DMS 273 treated with DMSO at 0.1 percent for 48 hours (cell line): ENCODE measurements at places on chromosomes 12 and 14.

DNA sequence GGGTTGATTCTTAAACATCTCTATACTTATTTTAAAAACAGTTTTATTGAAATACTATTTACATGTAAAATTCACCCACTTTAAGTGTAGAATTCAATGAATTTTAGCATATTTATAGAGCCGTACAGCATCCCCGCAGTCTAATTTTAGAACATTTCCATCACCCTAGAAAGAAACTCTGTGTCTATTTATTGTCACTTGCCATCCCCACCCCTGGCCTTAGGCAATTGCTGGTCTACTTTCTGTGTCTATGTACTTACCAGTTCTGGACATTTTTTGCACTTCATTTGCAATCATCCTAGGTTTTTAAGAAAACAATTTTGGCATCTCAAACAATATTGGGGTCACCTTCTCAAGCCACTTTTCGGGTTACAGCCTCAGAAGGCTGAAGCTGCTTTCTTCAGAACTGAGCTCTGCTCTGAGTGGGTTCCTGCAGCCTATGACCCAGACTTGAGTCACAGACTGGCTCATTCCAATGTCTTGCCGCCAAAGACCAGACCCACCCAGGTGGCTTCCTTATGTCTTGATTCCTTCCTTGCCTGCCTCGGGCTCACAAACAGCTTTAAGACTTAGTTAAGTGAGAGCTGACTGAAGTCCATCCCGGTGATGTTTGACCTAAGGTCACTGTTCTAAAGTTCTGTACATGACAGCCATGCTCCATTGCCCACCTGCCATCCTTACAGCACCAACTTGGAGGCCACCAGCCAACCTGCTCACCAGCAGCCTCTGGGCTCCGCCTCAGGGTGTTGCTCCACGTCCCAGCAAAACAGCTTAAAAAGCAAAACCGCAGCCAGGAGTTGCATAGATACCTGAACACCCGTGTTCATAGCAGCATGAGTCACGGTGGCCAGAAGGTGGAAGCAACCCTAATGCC, 131.5 kb downstream of the CHST11 start:
- no peak for DNase-seq

DNA sequence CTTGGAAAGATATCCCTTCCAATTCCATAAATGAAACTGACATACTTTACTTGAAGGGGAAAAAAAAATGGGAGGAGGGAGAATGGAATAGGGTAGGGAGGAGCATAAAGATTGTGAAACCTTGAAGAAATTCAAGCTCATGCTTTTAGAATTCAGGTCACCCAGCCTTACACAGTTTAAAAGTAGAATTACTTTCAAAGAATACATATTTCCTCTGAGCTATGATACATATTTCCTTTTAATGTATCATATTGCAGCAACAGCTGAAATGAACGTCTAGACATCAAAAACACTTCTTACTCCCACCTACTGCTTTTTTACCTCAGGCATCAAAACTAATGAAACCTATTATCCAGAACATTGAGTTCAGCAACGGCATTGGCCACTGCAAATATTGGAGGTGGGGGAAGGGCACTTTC, 156.0 kb downstream of the MED13L start:
- no peak for DNase-seq

- no peak for DNase-seq
These were observed 35.7 kb downstream of the MRPL42 start for GRCh38 chr12:93502802-93503623.

- no peak for DNase-seq
These were observed 41.2 kb downstream of the NKX2-1 start for GRCh38 chr14:36478782-36479181.

DNA sequence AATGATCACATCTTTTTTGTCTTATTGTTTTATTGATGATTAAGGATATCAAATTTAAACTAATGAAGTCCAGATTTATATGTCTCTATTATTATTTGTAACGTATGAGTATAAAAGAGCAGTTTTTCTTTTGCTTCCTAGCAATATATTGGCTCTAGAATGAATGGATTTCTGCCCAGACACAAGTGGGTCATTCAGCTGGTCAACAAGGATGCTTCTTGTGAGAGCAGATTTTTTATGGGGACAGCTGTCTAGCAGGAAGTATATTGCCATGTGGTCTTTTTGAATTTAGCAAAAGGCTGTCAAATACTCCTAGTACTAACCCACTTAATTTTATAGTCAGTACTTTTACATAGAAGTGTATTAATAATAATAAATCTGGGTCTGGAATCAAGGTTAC, 1071.1 kb upstream of the FLRT2 start:
- no peak for DNase-seq

- no peak for DNase-seq
These were observed 1.1 kb upstream of the HDAC7 start for GRCh38 chr12:47820631-47821345.

DNA sequence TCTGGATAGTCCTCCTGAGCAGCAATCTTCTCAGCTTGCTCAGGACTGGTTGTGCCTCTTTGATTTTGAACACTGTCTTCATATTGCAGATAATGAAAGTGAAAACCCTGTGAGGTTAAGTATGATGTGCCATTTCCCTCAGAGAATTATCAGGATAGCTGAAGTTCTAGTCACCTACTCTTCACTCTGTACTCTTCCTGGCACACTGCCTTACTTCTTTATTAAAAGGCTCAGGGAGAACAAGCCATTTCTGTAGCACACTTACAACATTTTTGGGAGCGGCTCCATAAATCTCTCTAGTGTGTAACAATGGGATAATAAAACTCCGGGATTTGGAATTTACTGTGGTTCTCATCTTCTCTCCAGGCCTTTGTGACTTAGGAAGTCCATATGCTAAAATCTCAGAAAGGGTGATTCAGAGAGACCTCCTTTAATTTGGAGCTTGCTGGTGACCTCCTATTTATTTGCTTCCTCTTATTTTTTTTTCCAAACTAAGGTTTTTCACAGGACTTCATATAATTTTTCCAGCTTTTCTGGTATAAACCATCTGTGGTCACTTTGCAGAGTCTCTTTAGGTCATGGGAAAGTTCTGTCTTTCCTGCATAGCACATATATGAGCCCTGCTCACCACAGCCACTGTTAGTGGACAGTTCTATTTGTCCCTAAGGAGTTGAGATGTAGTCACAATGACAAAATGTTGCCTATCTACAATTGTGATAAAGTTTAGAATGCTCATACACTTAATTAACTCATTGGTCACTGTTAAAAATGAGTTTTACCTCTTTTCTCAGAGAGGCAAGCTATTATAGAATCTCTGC, 53.5 kb upstream of the LDHB start:
- no peak for DNase-seq

GRCh38 chr14:56224691-56225681, 106.8 kb downstream of the PELI2 start:
- DNase-seq, result peak; percentile 80
